ENCODE measurements at places on chromosomes 1 and 21. TPM values are rescaled to one million over a fixed set of nuclear protein-coding genes. Genes with fewer than 3 reads are reported as not detected.

TFF2 gene
- not detected for total RNA-seq

PTPN22 gene
- total RNA-seq: 57.8 TPM

LDLRAP1 gene
- 6.3 TPM for total RNA-seq

GPR3 gene
- 3.7 TPM for total RNA-seq

CR1L gene
- not detected for total RNA-seq

ABCA4 gene
- total RNA-seq: not detected

NOS1AP gene
- total RNA-seq: not detected

APOBEC4 gene
- total RNA-seq: not detected

TEDDM1 gene
- total RNA-seq: not detected

GUCA2B gene
- not detected for total RNA-seq

COA7 gene
- total RNA-seq: 34.2 TPM

MSTO1 gene
- total RNA-seq: 87.5 TPM

TMPRSS15 gene
- not detected for total RNA-seq

SEC16B gene
- total RNA-seq: not detected

SPATA6 gene
- total RNA-seq: 1.2 TPM

GJC2 gene
- total RNA-seq: 0.55 TPM

HES4 gene
- total RNA-seq: 3.1 TPM

PROK1 gene
- total RNA-seq: not detected

KLHL21 gene
- total RNA-seq: 22.6 TPM

ACOT11 gene
- 1.8 TPM for total RNA-seq

FRRS1 gene
- 1.2 TPM for total RNA-seq

DNAI4 gene
- 1.7 TPM for total RNA-seq

DNASE2B gene
- not detected for total RNA-seq

ANKRD34A gene
- total RNA-seq: 4.1 TPM

TMEM51 gene
- 0.11 TPM for total RNA-seq

ZYG11A gene
- total RNA-seq: 0.37 TPM

DNAJC28 gene
- 0.16 TPM for total RNA-seq

CFHR3 gene
- not detected for total RNA-seq

SH3BGR gene
- 1.0 TPM for total RNA-seq

TIE1 gene
- 2.9 TPM for total RNA-seq

CLCA2 gene
- not detected for total RNA-seq

WNT4 gene
- total RNA-seq: not detected

PLEKHN1 gene
- total RNA-seq: 4.0 TPM

SLC30A2 gene
- total RNA-seq: not detected

BGLAP gene
- total RNA-seq: 2.2 TPM

GJA5 gene
- total RNA-seq: not detected

CA6 gene
- total RNA-seq: 0.41 TPM

CFAP141 gene
- not detected for total RNA-seq

FMO4 gene
- 1.8 TPM for total RNA-seq

LYST gene
- 110 TPM for total RNA-seq

OR2T29 gene
- total RNA-seq: not detected

LRRIQ3 gene
- total RNA-seq: 0.46 TPM

TNFRSF1B gene
- total RNA-seq: 153 TPM

KLF17 gene
- not detected for total RNA-seq

PROX1 gene
- not detected for total RNA-seq

Data from activated T-helper 2 cell treated with anti-CD3 and anti-CD28 coated beads, Interferon-gamma antibody, Interleukin-2, Interleukin-4, amounts not matched to agents 10 μg/mL and 5 μg/mL and 100 μg/mL, durations not matched to agents 14 hours and 24 hours and 36 hours (primary cell).